Muscle of leg (tissue), 16 donors: ENCODE measurements at places on chromosomes 6 and 20. TPM values are rescaled to one million over a fixed set of nuclear protein-coding genes. Genes with fewer than 3 reads are reported as not detected.

- no peaks in the 10 kb centered on the region for H3K36me3 ChIP-seq
- H3K27me3 ChIP-seq, result no peaks in the 10 kb centered on the region
- H3K4me3 ChIP-seq, result no peak overlapping the region
- DNase-seq, result peak; percentile 42
Observed at GRCh38 chr20:53652859-53653517, 59.3 kb upstream of the ZNF217 start.

GRCh38 chr6:7900621-7901020 lies 10.0 kb downstream of the TXNDC5 start:
- no peak for DNase-seq
- H3K4me3 ChIP-seq, result no peak overlapping the region
- H3K27ac ChIP-seq, result no peak overlapping the region
- H3K4me1 ChIP-seq, result no peaks in the 10 kb centered on the region
- H3K36me3 ChIP-seq, result peaks cover 78% of the 10 kb centered on the region

DNA sequence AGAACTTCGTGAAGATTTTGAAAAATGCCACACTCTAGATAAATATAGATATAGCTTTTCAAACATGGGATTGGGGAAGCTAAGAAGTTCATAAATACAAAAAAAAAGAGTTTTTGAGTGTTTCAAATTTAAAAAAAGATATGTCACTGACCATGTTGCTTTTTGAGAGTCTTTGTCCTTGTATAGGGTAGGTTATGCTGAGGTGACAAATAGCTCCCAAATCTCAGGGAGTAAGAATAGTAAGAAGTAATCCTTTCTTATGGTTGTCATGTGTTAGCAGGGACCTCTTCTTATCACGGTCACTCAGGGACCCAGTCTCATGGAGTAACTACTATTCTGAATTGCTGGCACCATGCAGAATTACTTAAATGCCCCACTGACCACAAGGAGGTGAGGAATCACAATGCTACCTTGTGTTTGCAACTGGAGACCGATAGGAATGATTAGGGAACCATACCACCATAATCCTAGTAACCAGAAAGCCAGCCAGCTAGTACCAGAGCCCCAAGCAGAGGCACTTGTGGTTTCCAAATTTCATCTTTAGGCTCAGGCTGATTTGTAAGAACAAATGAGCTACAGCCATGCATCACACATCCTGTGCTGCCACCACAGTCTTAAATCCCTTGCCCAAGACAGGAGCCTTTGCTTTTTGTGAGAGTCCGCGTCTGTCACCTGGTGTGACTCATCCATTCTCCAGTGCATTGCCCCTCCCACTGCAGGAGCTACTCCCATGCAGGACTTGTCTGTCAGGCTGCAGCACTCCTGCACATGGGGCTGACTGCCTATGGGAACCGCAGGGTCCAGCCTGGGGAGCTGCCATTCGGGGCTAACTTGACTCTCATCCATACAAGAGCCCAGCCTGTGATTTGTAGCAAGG lies 42.4 kb upstream of the ADGRF4 start:
- no peaks in the 10 kb centered on the region for H3K27me3 ChIP-seq
- H3K4me3 ChIP-seq, result no peak overlapping the region
- no peak overlapping the region for H3K27ac ChIP-seq
- H3K4me1 ChIP-seq, result no peaks in the 10 kb centered on the region
- no peaks in the 10 kb centered on the region for H3K36me3 ChIP-seq

- H3K27me3 ChIP-seq, result no peaks in the 10 kb centered on the region
- H3K27ac ChIP-seq, result peak overlapping the region; percentile 73
- H3K36me3 ChIP-seq, result no peaks in the 10 kb centered on the region
- no peak for DNase-seq
- H3K4me1 ChIP-seq, result peaks cover 7% of the 10 kb centered on the region
Observed at GRCh38 chr6:119035459-119035858, 43.0 kb downstream of the FAM184A start.

- DNase-seq, result no peak
- peaks cover 16% of the 10 kb centered on the region for H3K4me1 ChIP-seq
- peaks cover 20% of the 10 kb centered on the region for H3K36me3 ChIP-seq
- no peak overlapping the region for H3K27ac ChIP-seq
- no peaks in the 10 kb centered on the region for H3K27me3 ChIP-seq
Observed at GRCh38 chr6:137870744-137871247, 3.7 kb downstream of the TNFAIP3 start.

DNA sequence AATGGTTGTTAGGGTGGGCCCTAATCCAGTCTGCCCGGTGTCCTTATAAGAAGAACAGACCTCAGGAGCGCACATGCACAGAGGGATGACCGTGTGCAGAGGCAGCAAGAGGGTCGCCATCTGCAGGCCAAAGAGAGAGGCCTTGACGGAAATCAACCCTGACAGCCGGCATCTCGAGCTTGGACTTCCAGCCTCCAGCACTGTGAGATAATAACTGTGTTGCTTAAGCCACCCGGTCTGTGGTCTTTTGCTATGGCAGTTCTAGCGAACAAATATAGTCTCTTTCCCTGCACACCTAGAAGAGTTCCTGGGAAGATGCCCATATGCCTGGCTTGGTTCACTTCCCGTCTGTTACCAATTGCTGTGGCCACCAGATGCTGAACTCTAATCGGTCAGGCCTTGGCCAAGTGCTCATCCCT lies 35.3 kb upstream of the PTGIS start:
- H3K4me3 ChIP-seq, result no peak overlapping the region
- no peaks in the 10 kb centered on the region for H3K36me3 ChIP-seq
- peak overlapping the region; percentile 40 for H3K27ac ChIP-seq
- peaks cover 38% of the 10 kb centered on the region for H3K4me1 ChIP-seq
- peak; percentile 86 for DNase-seq

DNA sequence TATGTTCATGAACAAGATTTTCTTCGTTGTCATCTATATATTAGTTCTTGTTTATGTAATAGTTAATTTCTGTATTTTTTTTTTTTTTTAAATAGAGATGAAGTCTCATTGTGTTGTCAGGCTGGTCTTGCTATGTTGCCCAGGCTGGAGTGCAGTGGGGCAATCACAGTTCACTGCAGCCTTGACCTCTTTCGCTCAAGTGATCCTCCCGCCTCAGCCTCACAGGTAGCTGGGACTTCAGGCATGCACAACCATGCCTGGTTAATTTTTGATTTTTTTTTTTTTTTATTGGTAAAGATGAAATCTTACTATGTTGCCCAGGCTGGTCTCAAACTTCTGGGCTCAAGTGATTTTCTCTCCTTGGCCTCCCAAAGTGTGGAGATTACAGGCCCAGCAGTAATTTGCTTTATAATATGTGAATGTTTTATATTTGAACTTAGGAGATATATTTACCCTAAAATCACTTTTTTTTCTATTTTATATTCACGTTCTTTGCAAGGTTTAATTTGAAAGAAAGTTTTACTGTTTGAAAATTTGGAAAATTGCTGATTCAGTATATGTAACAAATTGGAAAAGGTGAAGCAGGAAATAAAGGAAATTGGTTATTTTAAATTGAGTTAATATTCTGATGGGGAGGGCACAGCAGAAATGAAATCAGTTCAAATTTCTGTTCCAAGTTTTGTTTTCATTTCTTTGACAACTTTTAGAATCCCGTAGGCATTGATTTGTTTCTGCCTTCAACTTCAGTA lies 56.2 kb downstream of the ZFAND3 start:
- no peak for DNase-seq
- no peaks in the 10 kb centered on the region for H3K4me1 ChIP-seq
- no peaks in the 10 kb centered on the region for H3K36me3 ChIP-seq
- H3K4me3 ChIP-seq, result no peak overlapping the region
- no peak overlapping the region for H3K27ac ChIP-seq

Gene KIF25
- total RNA-seq, result 1.8 TPM

Gene PRICKLE4
- 2.6 TPM for total RNA-seq

GRCh38 chr20:9460518-9460917 lies 53.9 kb upstream of the LAMP5 start:
- H3K4me3 ChIP-seq, result no peak overlapping the region
- peak; percentile 17 for DNase-seq
- no peak overlapping the region for H3K27ac ChIP-seq
- no peaks in the 10 kb centered on the region for H3K27me3 ChIP-seq
- no peaks in the 10 kb centered on the region for H3K4me1 ChIP-seq

GRCh38 chr20:31856516-31856915 lies 11.1 kb upstream of the FOXS1 start:
- no peak overlapping the region for H3K4me3 ChIP-seq
- peaks cover 40% of the 10 kb centered on the region for H3K27me3 ChIP-seq
- no peaks in the 10 kb centered on the region for H3K36me3 ChIP-seq
- DNase-seq, result no peak
- H3K4me1 ChIP-seq, result peaks cover 13% of the 10 kb centered on the region
- no peak overlapping the region for H3K27ac ChIP-seq

DNA sequence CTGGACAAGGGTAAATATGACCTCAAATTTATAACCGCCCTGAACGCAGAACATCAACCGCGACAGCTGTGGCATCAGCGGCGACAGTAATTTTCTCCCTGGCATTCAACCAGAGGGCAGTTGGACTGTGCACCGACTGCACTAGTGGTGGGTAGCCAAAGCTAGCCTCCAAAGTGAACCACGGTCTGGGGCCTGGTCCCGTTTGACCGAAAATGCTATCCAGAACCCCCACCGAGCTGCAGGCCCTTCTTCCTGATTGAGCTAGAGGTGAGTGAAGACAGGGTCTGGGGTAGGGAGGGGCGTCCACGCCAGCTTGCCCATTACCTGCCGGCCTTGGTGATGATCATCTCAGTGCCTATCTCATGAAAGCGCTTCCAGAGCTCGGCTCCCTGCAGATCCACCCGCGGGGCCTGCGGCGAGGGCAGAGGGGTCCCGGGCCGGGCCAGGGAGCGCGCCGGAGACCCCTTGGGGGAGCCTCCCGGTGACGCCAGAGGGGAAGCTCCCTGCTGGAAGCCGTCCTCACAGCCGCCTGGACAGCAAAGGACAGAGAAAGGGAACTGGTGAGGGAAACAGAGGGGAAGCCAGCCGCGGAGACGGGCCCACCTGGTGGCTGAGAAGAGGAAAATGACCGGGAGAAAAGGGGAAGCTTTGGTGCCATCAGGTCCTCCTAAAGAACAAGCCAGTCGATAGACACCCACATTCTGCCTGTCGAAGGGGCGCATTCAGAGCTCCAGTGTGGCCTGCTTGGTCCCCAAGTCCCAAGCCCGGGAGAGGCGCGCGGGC lies 2.0 kb downstream of the TBX18 start:
- H3K36me3 ChIP-seq, result no peaks in the 10 kb centered on the region
- H3K4me3 ChIP-seq, result peak overlapping the region; percentile 60
- H3K27ac ChIP-seq, result peak overlapping the region; percentile 95
- peak; percentile 80 for DNase-seq
- peaks cover 14% of the 10 kb centered on the region for H3K4me1 ChIP-seq

Gene RRP36
- 53.1 TPM for total RNA-seq

DNA sequence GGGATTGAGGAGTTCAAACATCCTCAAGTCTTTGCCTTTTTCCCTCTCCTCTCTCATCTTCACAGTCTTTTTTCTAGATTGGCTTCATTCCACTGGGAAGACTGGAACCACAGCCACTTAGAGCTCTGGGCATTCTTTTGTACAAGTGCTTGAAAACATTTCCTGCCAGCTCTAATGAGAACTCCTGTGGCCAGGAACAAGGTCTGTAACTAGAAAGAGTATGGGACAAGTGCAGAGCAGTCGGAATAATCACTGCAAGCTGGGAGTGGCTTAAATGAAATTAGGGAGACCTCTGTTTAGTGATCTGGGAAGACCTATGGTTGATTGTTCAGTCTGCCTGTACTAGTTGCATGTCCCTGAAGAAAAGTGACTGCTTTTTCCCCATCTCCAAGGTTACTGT lies 41.0 kb upstream of the SMIM8 start:
- no peak for DNase-seq
- H3K27ac ChIP-seq, result no peak overlapping the region
- H3K4me3 ChIP-seq, result no peak overlapping the region
- no peaks in the 10 kb centered on the region for H3K4me1 ChIP-seq

- no peak overlapping the region for H3K4me3 ChIP-seq
- DNase-seq, result no peak
- no peaks in the 10 kb centered on the region for H3K36me3 ChIP-seq
- no peaks in the 10 kb centered on the region for H3K27me3 ChIP-seq
Observed at GRCh38 chr20:53180928-53181362, 208.8 kb downstream of the TSHZ2 start.

DNA sequence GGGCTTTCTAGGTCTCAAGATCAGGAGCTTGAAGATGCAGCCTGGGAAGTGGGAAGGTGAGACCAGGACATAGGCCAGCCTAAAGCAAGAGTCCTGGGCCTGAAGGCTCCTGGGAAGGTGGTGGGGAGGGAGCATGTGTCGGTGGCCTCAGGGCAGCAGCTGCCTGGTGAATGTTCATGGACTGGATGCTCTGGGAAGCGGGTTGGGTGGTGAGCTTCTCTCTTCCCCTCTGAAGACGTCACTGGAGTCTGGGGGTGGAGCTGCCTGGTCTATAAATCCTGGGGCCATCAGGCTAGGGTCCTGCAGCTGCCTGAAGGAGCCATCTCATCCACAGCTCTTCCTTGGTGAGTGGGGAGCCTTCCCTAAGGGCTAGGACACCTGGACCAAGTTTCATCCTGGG lies at the start of gene GNRH2:
Gene GNRH2 (plus strand): TSS at position 301 of the 400 bp plus-strand sequence. CDS start 793 bp downstream, outside the sequence.
- no peaks in the 10 kb centered on the region for H3K27me3 ChIP-seq
- H3K4me3 ChIP-seq, result no peak within 1 kb of the TSS
- no peak for DNase-seq
- H3K4me1 ChIP-seq, result peaks cover 41% of the 10 kb centered on the region
- H3K27ac ChIP-seq, result peak within 1 kb of the TSS; percentile 86

DNA sequence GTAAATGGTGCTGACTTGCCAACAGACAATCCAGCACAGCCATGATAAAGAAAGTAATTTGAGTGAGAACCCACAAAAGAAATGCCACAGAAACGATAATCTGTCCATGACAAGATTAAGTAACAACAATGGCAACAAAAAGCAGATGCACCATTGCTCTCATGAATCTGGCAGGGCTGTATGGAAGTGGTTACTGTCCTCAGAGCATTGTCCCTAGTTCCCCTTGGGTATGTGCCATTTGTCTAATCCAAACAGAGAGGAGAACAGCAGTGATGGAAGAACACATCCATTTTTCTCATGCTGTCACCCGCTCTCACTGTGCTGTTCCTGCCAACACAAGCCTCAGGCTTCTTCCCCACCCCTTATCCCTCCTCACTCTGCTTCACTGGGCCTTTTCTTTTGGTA lies 65.8 kb downstream of the REV3L start:
- H3K4me3 ChIP-seq, result no peak overlapping the region
- peak; percentile 83 for DNase-seq
- no peaks in the 10 kb centered on the region for H3K4me1 ChIP-seq
- peak overlapping the region; percentile 6 for H3K27ac ChIP-seq
- H3K27me3 ChIP-seq, result no peaks in the 10 kb centered on the region

Gene ATXN1
- total RNA-seq, result 19.9 TPM

DNA sequence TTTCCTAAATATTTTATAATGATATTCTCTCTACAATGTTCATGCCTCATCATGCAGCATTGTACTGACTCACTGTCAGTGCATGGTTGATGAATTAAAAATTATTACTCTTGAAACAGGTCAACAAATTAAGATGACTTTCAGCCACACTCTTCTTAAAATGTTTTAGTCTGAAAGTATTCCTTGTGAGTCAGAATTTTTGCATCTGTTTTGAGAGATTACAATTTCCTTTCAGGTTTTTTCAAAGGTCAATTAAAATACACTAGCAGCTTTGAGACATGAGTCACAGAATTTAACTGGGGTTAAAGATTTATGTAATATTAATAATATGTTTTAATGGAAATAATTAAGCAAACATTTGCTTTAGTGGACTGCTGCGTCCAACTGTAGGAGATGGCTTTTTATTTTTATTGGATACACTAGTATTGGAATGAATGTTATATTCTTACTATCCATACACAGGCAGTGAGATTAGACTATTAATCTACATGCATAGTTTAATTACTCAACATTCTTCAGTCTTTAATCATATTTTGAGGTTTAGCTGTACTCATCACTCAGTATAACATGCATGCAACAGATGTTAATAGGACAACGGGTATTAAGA lies 9.7 kb downstream of the COL12A1 start:
- H3K4me1 ChIP-seq, result no peaks in the 10 kb centered on the region
- no peak for DNase-seq
- no peak overlapping the region for H3K4me3 ChIP-seq
- peaks cover 6% of the 10 kb centered on the region for H3K36me3 ChIP-seq
- H3K27me3 ChIP-seq, result peaks cover 3% of the 10 kb centered on the region
- H3K27ac ChIP-seq, result no peak overlapping the region
